ENCODE measurements at places on chromosomes 5 and 9.
A peak's percentile ranks its signal among the peaks of the same experiment; 100 is the strongest.

- no peak for DNase-seq
Measured at GRCh38 chr5:57828221-57828620, 345.6 kb upstream of the ACTBL2 start.

DNA sequence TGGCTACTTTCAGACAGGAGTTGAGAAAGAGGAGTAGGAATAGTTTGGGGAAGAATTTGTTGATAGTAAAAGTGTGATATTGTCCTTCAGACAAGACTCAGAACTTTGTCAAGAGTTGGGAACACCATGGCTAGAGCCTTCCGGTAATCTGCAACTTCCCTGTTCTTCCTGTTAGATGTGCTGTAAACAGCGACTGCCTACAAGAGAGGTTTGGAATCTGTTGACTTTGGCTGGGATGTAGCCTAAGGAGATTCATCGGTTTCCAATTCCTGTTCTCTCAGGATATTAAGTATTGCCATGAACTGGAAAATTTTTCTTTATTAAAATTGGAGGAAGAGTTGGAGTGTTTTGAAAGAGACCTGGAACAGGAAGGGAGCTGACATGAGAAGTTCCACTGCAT lies 43.9 kb downstream of the ARHGAP26 start:
- DNase-seq = no peak

DNA sequence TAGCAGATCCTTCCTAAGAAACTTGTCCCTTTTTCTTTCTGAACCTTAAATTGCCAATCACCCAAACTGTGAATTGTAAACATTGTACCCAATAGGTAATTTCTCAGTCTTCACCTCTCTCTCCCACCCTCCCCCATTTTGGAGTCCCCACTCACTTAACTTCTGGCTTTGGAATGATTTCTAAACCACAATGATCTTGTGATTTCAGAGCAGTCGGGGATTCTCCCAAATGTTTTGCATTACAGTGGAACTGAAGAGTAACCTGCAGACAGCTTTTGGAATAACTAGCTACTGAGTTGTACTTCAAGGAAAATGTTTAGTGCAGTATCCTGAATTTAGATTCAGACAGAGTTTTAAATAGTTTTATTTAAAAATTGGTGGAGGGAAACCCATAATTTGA lies 19.2 kb downstream of the SLC27A6 start:
- no peak for DNase-seq

GRCh38 chr9:9905736-9906135 lies 707.1 kb downstream of the PTPRD start:
- DNase-seq = no peak

DNA sequence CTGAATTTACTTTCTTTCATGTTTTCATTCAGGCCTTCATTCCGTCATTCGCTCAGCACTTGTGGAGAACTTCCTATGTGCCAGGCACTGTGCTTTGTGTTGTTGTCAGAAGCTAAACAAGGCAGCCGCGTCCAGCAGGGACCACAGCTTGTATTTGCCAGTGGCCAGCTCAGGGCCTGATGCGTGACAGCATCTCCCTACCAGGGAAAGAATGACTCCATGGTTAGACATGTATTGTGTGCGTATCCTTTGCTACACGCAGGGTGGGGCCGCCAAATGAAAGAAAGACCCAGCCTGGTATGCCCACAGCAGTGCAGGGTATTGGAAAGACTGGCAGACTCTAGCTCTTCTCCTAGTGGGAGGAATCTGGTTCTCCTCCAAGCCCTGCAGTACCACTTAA lies 4.7 kb upstream of the COL27A1 start:
- DNase-seq = peak; percentile 65

GRCh38 chr9:122213589-122214413 lies 15.0 kb downstream of the LHX6 start:
- DNase-seq = peak; percentile 50

GRCh38 chr9:12878351-12878978 lies 103.6 kb downstream of the LURAP1L start:
- no peak for DNase-seq

DNA sequence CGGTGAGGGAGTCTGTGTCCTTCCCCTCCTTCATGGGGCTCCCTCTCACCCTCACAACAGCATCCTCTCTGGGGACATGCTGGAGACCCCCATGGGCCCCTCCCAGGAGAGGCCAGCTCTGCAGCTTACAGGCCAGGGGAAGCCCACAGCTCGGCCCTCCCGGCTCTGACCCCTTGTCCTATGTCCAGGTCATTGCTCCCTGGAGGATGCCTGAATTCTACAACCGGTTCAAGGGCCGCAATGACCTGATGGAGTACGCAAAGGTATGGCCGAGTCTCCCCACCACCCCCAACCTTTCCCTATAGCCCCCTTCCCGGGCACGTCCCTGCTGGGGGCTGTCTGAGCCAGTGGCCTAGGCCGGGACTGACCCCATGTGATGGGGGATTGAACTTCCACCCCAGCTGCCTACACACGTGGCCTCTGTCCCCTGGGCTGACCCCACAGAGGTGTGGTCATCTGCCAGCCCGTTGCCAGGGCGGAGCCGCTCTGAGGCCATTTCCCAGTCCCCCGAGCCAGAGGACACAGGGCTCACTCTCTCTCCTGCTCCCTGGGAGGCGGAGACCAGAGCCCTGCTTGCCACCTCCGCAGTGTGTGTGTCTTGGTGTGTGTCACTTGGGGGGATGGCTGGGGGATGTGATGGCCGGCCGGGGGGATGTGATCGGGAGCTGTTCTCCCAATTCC lies 21.9 kb downstream of the ASS1 start:
- no peak for DNase-seq

DNA sequence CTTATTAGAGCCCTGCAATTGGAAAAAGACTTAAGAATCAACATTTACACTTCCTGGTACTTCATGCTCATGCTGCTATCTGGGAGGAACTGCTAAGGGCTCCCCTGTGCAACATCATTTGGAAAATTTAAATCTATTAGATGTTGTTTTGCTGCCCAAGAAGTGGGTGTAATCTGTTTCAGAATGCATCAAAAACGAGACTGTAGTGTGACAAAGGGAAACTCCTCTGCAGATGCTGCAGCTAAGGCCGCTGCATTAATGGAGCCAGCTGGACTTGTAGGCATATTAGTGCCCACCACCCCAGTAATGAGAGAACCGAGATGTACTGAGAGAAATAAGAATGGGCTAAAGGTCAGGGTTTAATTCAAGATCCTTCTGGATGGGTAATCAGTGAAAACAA lies 11.1 kb upstream of the PAIP1 start:
- no peak for DNase-seq

DNA sequence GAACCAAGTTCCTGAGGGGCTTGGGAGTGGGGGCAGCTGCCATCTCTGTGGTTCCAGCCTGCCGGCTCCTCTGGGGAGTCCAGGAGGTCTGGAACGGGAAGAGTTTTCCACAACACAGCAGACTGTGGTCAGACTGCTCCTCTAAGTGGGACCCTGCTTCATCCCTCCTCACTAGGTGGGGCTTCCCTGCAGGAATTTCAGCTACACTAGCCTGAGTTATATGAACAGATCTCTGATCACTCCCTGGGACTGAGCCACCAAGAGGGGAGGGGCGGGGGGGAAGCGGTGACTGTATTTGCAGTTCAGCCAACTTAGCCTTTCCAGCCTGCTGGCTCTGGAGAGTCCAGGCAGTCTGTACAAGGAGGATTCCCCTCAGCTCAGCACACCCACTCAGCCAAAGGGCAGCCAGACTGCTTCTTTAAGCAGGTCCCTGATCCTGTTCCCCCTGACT lies 19.4 kb downstream of the DTWD2 start:
- DNase-seq = peak; percentile 76

DNA sequence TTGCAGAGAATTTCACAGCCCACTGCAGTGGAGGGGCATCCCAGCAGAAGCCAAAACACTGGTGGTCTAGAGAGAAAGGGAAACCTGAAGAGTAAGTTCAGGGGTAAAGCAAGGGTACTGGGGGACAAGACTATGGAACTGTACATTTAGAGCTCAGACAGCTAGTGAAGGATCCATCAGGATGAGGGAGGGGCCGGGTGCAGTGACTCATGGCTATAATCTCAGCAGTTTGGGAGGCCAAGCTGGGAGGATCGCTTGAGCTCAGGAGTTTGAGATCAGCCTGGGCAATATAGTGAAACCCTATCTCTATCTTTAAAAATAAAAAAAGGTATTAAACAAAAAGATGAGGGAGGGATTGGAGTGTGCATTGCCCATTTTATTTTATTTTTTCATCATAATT lies 7.8 kb upstream of the ANKH start:
- DNase-seq = no peak

- no peak for DNase-seq
Measured at GRCh38 chr5:97065475-97065874, 76.9 kb downstream of the LIX1 start.

DNA sequence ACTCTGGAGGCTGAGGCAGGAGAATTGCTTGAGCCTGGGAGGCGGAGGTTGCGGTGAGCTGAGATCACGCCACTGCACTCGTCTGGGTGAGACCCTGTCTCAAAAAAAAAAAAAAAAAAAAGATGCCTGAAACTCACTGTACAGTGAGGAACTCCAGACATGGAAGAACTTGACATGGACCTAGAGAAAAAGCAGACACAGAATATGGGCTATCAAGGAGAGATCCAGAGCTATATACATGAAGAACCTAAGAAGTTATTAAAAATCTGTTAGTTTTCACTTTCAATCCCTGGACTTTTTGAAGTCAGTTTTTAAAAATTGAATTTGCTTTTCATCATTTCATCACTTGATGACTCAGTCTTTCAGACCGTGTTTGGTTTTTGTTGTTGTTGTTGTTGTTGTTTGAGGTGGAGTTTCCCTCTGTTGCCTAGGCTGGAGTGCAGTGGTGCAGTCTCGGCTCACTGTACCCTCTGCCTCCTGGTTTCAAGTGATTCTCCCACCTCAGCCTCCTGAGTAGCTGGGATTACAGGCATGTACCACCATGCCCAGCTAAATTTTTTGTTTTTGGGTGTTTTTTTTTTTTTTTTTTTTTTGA lies 20.3 kb downstream of the PAIP2 start:
- no peak for DNase-seq

- no peak for DNase-seq
Measured at GRCh38 chr5:54799645-54800044, 185.7 kb downstream of the ESM1 start.

DNA sequence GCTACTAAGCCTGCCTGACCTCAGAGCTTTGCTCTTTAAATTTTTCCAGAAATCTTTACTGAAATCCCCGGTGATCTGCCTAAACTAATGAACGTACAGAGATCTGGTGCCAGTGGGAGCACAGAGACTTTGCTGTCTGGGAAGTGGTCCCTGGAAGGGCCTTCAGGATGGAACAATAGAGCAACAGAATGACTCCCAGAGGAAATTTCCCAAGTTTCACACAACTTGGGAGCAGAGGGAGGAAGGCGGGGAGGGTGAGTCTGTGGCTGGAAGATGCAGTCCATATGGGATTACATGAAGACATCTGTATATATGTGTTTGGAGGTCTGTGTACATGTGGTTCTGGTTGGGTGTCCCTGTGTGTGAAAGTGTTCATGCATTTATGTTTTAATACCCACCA lies 638.3 kb downstream of the CCDC171 start:
- no peak for DNase-seq

DNA sequence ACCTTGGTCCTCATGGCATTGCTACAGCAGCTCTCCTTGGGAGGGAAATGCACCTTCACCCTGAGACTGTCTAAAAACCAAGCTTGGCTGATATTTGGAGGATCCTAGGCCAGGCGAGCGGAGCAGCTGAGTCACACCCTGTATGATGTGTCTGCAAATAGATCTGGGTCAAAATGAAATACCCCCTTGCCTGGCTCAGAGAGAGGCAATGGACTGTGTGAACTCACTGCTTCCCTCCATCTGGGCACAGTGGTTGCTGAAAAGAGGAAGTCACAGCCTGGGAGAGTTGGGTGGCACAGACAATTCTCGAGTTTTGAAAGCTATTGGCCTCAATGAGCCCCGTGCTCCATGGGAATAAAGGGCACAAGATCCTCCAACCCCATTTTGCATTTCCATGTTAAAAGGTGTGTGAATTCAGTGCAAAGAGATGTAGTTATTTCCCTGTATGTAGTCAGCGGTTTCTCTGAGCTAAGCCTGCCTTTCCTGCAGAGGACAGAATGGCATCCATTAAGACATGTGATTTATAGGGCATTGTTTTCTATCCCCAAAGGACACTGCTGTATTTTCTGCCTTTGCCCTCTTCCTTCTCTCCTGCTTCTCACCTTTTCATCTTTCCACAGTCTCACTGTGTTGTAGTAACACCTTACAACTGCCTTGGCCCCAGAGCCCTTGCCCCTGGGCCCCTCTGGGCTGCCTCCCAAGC lies 177.2 kb downstream of the GADD45G start:
- no peak for DNase-seq

DNA sequence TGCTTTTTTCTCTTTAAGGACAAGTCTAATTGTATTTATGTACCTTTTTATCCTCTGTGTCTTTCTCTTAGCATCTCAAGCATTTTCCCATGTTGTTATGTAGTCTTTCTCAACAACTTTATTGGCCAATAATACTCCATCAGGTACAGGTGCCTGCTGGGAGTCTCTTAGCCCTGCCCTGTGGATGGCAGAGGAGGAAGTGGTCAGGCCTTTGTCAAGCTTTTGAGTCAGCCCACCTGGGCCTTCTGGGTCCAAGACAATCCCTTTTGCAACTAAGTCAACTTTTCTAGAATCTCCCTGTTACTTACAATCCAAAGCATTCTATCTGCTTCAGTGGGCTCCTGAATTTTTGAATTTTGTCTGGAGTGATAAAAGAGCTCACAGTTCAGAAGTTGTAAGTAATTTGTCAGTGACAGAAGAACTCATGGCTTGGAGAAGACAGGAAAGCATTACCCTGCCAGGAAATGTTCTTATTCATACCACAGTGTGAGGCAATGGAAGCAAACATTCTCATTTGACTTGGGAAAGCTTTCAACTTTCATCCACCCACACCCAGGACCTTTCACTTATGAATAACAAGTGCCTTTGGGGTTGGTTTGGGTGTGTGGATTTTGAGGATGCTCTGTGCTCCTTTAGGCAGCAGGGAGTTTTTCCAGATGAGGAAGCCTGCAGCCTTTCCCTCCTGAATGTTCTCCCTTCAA lies 200.0 kb upstream of the S1PR3 start:
- DNase-seq = peak; percentile 70

- DNase-seq = no peak
Measured at GRCh38 chr5:127849408-127849807, 146.2 kb downstream of the CCDC192 start.

All from astrocyte of the hippocampus (primary cell).